ENCODE measurements at places on chromosomes 7 and 10.

DNA sequence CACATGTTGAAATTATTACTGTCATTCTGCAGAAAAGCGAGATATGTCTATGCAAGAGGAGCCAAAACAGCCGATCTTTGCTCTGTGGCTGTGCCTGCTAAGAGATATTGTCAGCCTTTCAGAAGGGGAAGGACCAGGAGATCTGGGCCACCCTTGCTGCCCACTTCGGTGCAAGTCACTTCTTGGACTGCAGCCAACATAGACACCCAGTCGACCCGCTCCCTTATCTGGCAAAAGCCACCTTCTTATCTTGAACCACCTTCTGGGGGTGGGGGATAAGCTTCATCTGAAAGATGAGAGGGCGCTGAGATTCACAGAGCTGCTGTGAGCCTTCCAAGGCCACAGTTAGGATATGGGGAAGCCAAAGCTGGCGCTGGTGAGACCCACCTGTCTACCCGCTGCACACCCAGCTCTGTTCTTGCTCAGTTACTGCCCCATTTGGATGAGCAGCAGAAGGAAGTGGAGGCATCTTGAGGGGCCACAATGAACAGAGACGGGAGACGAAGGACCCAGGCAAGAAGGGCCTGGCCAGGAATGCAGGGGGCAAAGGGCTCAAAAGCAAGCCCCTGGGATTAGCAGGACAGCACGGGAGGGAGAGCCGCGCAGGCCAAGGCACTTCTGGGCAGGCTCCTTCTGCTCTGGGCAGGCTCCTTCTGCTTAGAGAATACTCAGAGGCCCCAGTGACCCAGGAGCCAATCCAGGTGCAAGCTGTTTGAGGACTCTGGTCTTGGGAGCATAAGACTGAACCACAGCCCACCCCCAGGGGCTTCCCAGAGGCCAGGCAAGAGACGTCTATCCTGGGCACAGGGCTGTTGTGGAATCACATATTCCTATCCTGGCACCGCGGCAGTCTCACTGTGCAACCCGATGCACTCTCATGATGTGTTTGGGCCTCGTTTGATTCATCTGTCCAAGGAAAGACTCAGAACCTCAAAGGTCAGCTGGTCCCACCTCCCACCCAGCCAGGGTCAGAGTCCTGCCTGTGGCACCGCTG lies 38.4 kb upstream of the NPFFR1 start:
- no peak for DNase-seq

DNA sequence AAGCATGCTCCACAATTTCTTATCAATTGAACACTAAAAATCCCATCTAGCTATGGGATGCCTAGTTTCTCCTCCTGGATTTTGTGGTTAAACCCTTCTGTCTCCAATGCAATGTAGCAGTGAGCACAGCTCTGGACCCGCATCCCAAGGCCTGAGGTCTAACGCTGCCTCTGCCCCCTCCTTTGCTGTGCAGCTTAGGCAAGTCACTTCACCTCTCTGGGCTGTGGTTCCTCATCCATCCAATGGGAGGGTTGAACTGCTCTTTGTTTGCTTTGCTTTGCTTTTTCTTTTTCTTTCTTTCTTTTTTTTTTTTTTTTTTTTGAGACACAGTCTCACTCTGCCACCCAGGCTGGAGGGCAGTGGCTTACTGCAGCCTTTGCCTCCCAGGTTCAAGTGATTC lies 69.2 kb downstream of the PARP12 start:
- no peak for DNase-seq

DNA sequence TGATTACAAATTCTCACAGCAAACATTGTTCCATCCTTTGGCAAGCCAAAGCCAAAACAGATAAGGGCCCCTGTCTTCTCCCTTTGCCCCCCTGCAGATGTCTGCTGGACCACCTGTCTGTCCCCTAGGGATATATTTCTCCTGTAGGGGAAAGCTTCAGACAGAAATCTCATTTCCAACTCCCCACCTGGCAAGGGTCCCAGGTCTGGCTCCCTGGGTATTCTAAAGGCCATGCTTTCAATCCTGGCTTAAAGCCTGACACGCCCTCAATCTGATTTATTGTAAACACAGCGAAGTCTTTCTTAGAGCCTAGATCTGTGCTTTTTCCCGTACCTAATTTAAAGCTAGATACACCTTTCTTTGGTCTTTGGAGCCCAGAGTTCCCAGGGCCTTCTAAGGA lies 66.1 kb downstream of the KCNMA1 start:
- no peak for DNase-seq

- no peak for DNase-seq
Observed at GRCh38 chr7:883055-884021, 7.0 kb downstream of the GET4 start.

DNA sequence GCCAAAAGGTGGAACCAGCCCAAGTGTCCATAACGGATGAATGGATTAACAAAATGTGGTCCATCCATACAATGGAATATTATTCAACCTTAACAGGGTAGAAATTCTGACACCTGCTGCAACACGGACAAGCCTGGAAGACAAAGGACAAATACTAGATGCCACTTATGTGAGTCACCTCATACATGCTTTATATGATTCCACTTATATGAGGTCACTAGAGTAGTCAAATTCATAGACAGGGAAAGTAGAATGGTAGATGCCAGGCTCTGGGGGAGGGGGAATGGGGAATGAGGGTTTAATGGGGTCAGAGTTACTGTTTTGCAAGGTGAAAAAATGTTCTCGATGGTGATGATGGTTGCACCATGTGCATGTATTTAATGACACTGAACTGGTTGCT lies 34.0 kb upstream of the CYTH3 start:
- no peak for DNase-seq

DNA sequence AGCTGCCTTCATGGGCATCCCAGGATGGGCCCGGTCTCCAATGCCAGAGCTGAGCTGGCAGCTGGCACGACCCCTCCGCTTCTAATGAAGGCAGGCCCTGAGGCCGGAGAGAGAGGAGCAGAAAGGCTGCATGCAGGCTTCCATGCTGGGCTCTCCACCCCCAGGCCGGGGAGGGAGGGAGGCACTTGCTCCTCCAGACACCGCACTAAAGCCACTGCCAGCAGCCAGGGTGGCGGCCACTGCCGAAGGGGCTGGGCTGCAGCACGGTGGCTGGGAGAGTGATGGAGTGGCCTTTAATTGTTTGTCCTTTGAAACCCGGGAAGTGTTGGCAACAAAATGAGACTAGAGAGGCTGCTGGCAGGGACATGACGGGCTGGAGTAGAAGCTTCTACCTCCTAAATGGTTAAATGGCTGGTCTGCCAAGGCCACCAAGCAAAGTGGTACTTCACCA lies 236.5 kb downstream of the SKAP2 start:
- no peak for DNase-seq

GRCh38 chr10:122780391-122780790 lies 65.3 kb downstream of the CUZD1 start:
- DNase-seq, result no peak

DNA sequence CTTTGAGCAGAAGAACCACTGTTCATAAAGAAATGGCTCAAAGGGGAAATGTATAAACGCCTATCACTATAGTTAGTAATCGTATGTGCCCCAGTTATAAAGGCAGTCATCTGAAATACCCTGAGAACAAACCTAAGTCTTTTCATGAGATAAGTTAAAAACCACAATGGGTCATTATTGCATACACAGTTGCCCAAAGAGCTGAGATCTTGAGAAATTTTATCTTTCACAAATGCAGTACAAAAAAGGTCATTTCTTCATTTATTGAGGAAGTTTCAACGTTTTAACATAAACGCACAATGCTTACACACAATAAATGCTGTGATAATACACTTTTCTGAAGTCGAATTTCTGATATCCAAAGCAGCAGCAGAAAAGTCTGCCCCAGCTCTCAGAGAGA lies 114.4 kb downstream of the MICU1 start:
- DNase-seq, result no peak

GRCh38 chr10:15035385-15036301 lies 8.1 kb upstream of the OLAH start:
- DNase-seq, result no peak

DNA sequence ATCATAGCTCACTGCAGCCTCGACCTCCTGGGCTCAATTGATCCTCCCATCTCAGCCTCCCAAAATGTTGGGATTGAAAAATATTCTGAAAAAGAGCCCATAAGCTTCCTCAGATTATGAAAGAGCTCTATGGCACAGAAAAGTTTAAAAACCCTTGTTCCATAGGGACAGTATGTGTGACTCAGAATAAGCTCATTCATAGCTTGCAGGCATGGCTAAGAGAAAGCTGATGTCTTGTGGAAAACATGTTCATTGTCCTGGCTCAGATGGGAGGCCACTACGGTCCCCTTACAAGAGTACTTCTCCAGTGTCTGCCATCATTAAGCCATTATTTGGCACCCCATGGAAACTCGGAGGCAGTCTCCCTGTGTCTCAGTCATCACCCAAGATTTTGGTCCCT lies 64.0 kb downstream of the CCDC3 start:
- no peak for DNase-seq

DNA sequence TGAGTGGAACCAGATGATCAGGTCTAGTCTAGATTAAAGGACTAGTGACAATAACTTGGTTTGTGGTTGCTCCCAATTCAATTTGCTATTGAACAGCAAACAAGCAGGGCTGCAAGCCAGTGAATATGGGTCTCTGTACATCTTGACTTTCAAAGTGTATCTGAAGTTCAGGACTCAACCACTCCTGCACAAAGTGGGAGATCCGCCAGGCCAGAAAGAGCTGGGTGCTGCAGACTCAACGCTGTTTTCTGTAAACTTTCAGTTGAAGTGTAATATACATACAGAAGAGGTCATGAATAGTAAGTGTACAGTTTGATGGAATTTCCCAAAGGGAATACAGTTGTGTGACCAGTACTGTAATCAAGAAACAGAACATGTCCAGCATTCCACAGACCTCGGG lies 416.6 kb downstream of the RPS24 start:
- DNase-seq, result no peak

GRCh38 chr7:4073750-4074149 lies 608.3 kb upstream of the FOXK1 start:
- DNase-seq, result no peak

DNA sequence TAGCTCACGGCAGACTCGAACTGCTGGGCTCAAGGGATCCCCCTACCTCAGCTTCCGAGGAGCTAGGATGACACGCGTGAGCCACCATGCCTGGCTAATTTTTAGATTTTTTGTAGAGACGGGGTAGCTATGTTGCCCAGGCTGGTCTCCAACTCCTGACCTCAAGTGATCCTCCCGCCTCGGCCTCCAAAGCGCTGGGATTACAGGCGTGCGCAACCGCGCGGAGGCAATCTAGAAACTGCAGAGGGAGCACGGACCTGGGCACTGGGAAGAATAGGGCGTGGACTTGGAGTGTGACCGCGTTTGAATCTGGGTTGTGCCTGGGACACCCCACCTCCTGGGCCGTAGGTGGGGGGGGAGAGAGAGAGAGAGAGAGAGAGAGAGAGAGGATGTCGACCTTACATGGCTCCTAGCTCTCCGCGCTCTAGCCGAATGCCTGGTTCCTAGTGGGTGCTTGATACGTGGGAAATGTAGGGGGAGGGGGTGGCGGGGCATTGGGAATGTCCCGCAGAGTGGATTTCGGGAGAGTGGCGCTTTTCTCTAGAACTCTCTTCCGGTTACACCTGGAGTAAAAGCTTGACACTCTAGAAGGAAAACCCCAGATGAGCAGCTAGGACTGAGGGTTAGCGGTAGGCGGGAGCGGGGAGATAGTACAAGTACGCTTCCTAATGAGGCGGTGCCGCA lies 1.2 kb upstream of the MAP3K8 start:
- no peak for DNase-seq

DNA sequence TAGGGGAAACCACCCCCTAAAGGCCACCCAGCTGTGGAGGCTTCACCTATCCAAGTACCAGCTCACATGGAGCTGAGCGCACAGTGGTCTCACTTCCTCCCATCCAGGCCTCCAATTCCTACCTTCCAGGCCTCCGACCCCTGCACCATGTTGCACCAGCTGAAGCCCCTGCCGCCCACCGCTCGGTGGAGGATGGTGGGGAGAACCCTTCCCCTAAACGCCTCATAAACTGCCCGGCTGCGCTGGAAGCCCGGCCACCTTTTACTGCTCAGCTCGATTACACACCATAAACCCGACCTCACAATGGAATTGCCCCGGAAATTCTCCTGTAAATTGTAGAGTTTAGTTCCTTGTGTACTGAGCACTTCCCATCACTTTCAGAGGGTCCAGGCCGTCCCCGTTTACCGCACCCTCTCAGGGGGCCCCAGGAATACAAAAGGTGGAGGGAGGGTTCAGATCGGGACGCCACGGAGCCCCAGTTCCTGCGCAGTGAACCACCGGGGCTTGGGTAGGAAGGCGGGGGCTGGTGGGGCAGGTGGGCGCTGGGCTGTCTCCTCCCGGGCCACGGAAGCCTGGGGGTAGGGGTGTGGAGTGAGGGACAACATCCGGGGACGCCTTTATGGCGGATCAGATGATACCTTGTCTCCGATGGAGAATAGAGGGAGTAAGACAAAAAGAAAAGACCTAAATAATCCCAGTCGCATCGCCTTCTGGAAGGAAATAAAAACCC lies 1.4 kb upstream of the HOXA7 start:
- no peak for DNase-seq

GRCh38 chr10:28317760-28318159 lies 14.9 kb upstream of the MPP7 start:
- no peak for DNase-seq

DNA sequence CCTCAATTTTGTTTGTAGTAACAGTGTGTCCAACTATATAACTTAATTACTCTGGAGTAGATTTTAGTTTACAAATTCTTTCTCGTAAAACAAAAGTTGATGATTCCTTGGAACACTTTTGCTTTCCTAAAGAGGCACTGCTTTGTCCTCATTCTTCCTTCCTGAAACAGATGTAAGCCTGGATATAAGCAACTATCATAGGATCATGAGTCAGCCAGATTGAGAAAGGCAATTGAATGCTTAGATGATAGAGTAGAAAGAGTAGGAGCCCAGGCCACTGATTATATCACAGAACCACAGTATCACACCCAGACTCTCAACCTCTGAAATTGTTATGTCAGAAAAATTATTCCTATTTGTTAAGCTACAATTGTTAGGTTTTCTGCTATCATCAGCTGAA lies 69.9 kb downstream of the TMEM106B start:
- no peak for DNase-seq

- no peak for DNase-seq
Observed at GRCh38 chr7:101575168-101575567, 53.9 kb downstream of the MYL10 start.

DNA sequence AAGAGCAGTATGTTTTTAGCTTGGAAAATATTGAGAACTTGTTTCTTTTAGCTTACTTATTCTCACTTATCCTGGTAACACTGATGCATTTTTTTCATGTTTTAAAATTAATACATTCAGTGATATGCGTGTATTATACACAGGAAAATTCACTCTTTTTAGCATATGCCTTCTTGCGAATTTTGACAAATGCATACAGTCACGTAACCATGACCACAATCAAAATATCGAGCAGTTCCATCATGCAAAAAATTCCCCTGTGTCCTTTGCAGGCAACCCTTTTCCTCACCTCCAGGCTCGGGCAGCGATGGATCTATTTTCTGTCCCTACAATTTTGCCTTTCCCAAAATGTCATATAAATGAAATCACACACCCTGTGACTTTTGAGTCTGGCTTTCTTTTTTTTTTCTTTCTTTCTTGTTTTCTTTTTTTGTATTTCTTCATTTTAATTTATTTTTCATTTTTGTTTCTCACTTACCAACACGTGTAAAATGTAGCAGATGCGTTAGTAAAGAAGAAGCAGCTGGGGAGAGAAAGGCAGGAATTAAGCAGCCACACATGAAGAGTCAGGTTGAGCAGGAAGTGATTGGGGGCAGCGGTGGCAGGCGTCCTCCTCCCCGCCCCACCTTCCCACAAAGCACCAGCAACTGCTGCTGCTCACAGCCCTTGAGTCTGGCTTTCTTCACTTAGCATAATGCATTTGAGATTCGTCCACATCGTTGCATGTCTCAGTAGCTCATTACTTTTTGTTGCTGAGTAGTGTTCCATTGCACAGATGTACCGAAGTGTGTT lies 29.9 kb downstream of the ADRB1 start:
- DNase-seq, result no peak
